HFFc6 (cell line): ENCODE measurements at places on chromosomes 2 and 18.
A peak's percentile ranks its signal among the peaks of the same experiment; 100 is the strongest.

DNA sequence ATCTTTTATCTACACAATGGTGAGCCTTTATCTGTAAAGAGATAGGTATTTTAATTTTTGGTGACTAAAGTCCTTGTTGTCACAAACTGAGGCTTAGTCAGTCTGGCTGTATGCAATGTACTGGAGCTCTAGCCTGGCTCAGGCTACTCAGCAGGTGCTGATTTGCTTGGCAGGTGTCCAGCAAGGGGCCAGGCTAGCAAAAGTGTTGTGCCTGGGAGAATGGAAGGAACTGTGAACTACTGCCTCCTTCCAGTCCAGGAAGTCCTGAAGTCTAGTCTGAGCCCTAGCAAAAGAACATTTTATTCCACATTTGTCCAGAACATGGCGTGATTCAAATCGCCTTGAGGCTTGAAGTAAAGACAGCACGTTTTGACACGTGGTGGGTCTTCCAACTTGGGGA lies 260.5 kb downstream of the CCDC85A start:
- no peak for DNase-seq

DNA sequence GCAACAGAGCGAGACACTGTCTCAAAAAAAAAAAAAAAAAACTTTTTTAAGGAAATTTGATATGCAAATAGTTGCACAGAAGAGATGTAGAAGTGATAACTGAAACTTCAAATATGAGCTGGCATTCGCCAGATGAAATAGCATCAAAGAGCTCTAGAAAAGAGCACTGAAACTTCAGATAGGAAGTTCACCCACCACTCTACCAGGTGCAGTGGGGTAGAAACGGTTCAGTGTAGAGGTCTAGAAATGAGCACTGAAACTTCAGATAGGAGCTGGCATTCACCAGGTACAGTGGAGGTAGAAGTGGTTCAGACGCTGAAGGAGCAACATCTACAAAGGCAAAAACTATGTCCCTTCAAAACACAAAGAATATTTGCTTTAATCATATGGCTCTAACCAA lies 9.0 kb upstream of the ONECUT2 start:
- no peak for DNase-seq

- peak; percentile 60 for DNase-seq
These were observed 45.4 kb downstream of the SLC40A1 start for GRCh38 chr2:189534854-189535832.

- DNase-seq = no peak
These were observed 206.1 kb downstream of the RAB3GAP1 start for GRCh38 chr2:135258193-135258592.

- DNase-seq = no peak
These were observed 43.7 kb downstream of the FSHR start for GRCh38 chr2:49110571-49110970.

- DNase-seq = no peak
These were observed 45.8 kb downstream of the SLC4A5 start for GRCh38 chr2:74297391-74297790.

DNA sequence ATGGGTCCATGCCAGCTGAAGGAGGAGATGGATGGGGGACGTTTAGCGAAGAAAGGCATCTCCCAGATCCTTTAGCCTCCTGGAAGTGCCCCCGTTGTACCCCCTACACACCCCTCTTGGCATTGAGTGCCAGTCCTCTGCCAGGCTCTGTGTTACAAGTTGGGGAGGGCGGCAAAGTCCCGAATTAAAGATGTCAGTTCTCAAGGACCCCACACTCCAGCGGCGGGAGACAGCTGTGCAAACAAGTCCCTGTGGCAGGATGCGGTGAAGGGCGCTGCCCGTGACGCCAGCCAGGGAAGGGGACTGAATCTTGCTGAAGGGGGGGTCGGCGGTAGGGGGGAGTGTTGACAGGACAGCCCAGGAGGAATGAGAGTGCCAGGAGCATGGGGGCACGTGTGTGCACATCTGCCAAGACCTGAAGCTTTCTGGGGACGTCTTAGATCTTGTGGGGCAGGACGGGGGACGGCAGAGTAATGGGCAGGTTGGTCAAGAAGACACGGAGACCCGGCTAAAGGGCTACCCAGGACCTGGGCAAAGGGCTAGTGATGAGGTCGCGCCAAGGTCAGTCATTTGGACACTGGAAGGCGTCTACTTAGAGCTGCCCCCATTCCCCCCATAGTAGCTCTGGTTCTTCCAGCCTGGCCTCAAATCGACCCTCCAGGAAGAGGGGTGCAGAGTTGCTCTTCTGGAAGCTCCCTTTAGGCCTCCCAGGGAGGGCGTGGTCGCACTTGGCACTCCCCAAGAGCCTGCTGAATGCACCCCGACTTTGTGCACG lies 2.8 kb upstream of the CTDSP1 start:
- DNase-seq = peak; percentile 36
